ENCODE measurements at places on chromosomes 6 and 20.

- peaks cover 5% of the 10 kb centered on the region for H3K4me1 ChIP-seq
- no peak overlapping the region for H3K27ac ChIP-seq
- no peaks in the 10 kb centered on the region for H3K27me3 ChIP-seq
These were observed 3.7 kb upstream of the PRND start for GRCh38 chr20:4717816-4718570.

GRCh38 chr6:149170564-149171452, 146.7 kb upstream of the TAB2 start:
- DNase-seq, result no peak
- peak overlapping the region; percentile 10 for H3K27ac ChIP-seq
- H3K4me1 ChIP-seq, result no peaks in the 10 kb centered on the region
- H3K27me3 ChIP-seq, result no peaks in the 10 kb centered on the region
- no peaks in the 10 kb centered on the region for H3K36me3 ChIP-seq

GRCh38 chr6:113830140-113830539, 27.0 kb upstream of the MARCKS start:
- no peaks in the 10 kb centered on the region for H3K27me3 ChIP-seq
- DNase-seq, result no peak
- no peak overlapping the region for H3K4me3 ChIP-seq
- H3K36me3 ChIP-seq, result no peaks in the 10 kb centered on the region
- peaks cover 11% of the 10 kb centered on the region for H3K4me1 ChIP-seq

GRCh38 chr6:30227242-30227722, 14.1 kb upstream of the TRIM26 start:
- DNase-seq, result no peak
- no peaks in the 10 kb centered on the region for H3K27me3 ChIP-seq
- H3K4me3 ChIP-seq, result no peak overlapping the region
- no peaks in the 10 kb centered on the region for H3K36me3 ChIP-seq

DNA sequence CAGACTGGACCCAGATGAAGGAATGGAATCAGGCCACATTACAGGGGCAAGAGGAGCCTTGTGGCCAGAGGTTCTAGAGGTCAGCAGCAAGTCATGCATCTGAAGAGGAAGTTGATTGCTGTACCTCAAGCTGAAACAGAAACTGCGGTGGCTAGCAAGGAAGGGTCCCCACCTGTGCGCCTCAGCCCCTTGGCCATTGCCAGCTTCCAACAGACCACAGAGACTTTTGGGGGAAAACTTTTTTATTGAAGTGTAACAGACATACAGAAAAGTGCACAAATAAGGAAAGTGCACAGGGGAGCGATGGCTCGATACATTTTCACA, 26.8 kb upstream of the SLC9A8 start:
- no peaks in the 10 kb centered on the region for H3K27me3 ChIP-seq
- H3K27ac ChIP-seq, result peak overlapping the region; percentile 56
- H3K4me1 ChIP-seq, result peaks cover 7% of the 10 kb centered on the region
- DNase-seq, result no peak
- no peaks in the 10 kb centered on the region for H3K36me3 ChIP-seq

DNA sequence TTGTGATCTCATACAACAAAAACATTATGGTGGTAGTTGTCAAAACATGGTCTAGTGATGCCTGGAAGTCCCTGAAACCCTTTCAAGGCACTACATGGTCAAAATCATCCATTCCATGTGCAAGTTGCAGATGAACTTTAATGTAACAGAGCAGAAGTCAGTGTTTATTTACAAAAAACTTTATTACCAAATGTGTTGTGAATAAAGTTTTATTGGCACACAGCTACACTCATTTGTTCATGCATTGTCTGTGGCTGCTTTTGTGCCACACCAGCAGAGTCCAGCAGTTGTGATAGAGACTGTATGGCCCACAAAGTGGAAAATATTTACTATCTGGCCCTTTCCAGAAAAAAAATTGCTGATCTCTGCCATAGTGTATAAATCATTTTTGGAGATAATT, 26.8 kb downstream of the TUBB2B start:
- H3K36me3 ChIP-seq, result no peaks in the 10 kb centered on the region
- H3K4me1 ChIP-seq, result no peaks in the 10 kb centered on the region
- DNase-seq, result no peak
- no peak overlapping the region for H3K27ac ChIP-seq

DNA sequence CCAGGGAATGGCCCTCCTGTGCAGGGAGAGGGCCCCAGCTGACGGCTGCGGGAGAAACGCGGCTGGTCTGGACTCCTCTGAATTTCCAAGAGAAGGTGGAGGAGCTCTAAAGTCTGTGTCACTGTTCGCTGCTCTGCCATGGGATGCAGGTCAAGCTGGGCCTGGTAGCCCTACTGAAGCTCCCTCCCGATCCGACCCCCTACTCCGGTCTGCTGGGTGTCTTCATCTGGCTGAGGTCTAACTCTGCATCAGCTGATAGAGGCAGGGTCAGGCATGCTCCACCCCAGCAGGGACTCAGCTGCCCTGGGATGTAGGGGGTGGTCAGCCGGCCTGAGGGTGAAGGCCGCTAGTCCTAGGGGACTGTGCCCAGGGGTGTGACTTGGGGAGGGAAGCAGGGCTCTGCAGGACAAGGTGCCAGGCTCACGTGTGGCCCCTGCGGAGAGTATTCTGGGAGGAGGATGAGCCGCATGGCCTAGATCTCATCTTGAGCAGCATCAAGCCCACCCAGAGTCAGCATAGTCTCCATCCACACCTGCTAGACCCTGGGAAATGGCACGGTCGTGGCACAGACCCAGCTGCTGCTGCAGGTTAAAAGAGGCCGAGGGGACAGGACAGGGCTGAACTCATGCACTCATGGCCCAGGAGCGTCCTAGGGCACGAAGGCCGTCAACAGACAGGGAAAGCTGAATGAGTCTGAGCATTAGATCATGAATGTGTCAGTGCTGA, 1.4 kb downstream of the CST3 start:
- peak overlapping the region; percentile 90 for H3K4me3 ChIP-seq
- peak overlapping the region; percentile 87 for H3K27ac ChIP-seq
- no peak for DNase-seq

- no peak for DNase-seq
- no peak overlapping the region for H3K4me3 ChIP-seq
- no peaks in the 10 kb centered on the region for H3K36me3 ChIP-seq
- no peaks in the 10 kb centered on the region for H3K27me3 ChIP-seq
- no peak overlapping the region for H3K27ac ChIP-seq
These were observed 85.6 kb downstream of the MYB start for GRCh38 chr6:135266675-135267074.

DNA sequence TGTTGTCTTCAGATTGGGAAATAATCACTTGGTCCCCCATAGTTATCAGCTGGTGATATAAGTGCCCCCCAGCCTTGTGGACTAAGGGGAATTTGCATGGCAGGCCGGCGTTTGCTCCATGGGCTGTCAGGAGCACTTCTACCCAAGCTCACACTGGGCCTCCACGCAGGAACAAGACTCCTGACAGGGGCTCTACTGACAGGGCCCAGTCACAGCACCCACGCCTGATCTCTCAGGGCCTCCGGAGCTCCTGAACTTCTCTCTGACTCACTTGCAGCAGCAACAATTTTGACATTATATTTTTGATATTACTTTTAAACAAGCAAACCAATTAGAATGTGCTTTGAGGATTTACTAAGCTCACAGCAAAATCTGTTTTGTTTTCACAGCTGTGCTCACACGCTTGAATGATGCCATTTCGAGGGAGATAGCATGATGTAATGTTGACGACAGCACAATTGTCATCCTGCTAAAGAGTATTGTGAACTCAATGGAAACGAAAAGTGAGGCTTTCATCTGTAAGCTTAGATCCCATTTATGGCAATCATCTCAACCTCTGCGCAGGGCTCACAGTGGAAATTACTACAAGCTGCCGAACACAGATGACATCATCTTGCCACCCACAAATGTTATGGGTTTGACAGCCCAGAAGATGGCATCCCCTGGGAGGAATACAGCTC, 28.7 kb upstream of the TXNDC5 start:
- no peaks in the 10 kb centered on the region for H3K27me3 ChIP-seq
- H3K4me1 ChIP-seq, result no peaks in the 10 kb centered on the region
- H3K4me3 ChIP-seq, result peak overlapping the region; percentile 1

GRCh38 chr6:73139681-73140383, 85.5 kb downstream of the KHDC1L start:
- H3K4me1 ChIP-seq, result no peaks in the 10 kb centered on the region
- no peak for DNase-seq
- no peaks in the 10 kb centered on the region for H3K27me3 ChIP-seq

DNA sequence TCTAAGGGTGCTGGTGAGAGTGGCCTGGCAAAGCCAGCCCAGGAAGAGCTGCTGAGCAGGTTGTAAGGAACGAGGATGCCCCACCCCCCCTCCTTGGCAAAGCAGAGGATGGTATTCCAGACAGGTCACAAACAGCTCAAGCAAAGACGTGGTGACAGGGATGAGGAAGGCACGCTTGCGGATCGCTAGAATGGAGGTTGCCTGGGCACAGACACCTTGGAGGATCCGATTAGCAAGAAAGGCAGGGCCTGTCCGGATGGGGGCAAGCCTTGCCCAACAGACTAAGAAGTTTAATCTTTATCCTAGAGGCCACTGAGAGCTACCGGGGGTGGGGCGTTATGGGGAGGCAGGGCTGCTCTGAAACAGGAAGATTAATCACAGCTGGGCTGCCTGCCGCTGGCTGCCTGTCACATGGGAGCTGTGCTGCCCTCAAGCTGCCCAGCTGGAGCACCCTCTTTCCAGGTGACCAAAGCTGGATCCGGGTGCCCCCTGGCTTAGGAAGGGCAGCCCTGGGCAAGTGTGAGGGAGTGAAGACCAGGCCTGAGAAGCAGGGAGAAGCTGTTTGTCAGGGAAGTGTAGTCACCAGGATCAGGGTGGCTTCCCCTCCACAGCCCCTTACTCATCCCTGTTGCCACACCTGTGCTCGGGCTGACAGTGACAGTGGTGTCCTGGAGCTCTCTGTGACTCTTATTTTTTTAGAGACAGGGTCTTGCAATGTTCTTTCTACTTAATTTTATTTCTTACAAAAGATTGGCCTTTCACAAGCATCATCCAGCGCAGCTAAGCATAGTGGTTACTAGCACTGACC, 9.1 kb upstream of the MAPK13 start:
- H3K27ac ChIP-seq, result no peak overlapping the region
- H3K36me3 ChIP-seq, result no peaks in the 10 kb centered on the region
- no peaks in the 10 kb centered on the region for H3K27me3 ChIP-seq
- H3K4me1 ChIP-seq, result peaks cover 18% of the 10 kb centered on the region

- DNase-seq, result peak; percentile 76
- no peaks in the 10 kb centered on the region for H3K27me3 ChIP-seq
These were observed 5.6 kb downstream of the CST3 start for GRCh38 chr20:23631981-23632710.

DNA sequence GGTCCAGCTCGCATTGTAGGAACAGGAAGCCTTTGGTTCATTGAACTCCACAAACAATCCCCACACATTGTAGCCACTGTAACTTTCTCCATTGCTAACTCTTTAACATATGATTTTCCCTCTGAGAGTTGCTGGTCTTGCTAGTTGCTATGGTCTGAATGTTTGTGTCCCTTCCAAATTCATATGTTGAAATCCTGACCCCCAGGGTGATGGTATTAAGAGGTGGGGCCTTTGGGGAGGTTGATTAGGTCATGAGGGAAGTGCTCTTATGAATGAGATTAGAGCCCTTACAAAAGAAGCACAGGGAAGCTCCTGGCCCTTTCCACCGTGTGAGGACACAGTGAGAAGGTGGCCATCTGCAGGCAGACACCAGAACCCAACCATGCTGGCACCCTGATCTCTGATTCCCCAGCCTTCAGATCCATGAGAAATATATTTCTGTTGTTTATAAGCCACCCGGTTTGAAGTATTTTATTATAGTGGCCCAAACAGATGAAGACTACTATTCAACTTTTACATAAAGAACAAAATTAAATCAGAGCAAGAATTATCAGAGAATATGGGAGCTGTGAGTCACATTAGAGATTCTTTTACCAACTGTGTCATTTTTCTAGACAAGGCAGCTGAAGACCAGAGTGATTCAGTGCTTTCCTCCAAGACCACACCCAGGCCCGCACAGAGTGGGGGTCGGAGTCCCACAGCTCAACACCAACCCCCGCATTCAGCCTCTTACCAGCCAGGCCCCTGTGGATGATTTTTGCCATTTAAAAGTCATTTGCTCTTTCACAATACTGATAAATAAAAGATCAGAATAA, 143.0 kb downstream of the SAMD5 start:
- H3K27ac ChIP-seq, result no peak overlapping the region
- DNase-seq, result peak; percentile 48
- no peaks in the 10 kb centered on the region for H3K4me1 ChIP-seq
- H3K36me3 ChIP-seq, result no peaks in the 10 kb centered on the region

DNA sequence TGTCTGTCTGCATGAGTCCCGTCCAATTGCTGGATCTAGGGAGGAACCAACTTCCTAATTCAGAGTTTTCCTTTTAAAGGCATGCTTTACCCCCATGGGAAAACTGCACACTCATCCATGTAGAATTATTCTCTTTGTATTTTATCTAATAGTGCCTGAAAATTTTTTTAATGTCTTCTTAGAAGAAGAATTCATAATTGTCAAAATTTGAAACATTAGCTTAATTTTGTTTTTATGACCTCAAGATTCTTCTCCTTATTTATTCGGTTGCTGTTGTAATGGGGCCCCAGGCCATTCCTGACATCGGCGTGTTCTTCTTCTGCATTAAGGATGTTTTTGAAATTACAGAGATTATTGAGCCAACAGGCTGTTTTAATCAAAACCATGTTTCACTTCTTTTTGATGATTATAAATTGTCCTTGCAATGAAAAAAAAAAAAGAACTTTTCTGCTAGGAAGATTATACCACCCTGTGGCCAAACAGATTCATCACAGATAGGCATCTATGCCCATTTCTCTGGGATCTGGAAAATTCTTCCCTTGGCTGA, 100.3 kb downstream of the ZNF217 start:
- H3K36me3 ChIP-seq, result no peaks in the 10 kb centered on the region
- H3K27me3 ChIP-seq, result no peaks in the 10 kb centered on the region
- no peak for DNase-seq
- H3K4me3 ChIP-seq, result no peak overlapping the region
- H3K4me1 ChIP-seq, result no peaks in the 10 kb centered on the region

GRCh38 chr20:46575937-46576461, 25.5 kb upstream of the OCSTAMP start:
- no peak overlapping the region for H3K4me3 ChIP-seq
- no peak for DNase-seq
- no peaks in the 10 kb centered on the region for H3K27me3 ChIP-seq
- H3K4me1 ChIP-seq, result peaks cover 8% of the 10 kb centered on the region

GRCh38 chr6:90126181-90126580, 170.5 kb downstream of the BACH2 start:
- H3K27me3 ChIP-seq, result no peaks in the 10 kb centered on the region
- no peak for DNase-seq
- no peaks in the 10 kb centered on the region for H3K4me1 ChIP-seq
- H3K4me3 ChIP-seq, result no peak overlapping the region
- H3K27ac ChIP-seq, result no peak overlapping the region
- no peaks in the 10 kb centered on the region for H3K36me3 ChIP-seq
